ENCODE measurements at places on chromosomes 1 and 21.

DNA sequence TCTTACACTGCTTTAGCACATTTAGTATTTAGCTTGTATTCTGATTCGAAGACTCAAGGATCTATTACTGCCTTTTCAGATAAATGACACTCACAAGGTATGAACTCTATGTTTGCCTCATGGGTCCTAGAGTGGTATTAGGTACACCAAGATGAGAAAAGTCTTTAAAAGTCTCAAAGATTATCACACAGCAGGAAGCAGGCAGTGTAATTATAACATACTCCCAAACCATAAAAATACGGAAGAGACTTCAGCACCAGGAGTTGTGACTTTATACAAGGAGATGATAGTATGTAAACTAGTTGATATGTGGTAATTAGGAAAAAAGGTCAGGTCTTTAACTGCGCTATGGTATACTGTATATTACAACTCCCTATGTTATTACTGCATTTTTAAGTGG, 11.2 kb upstream of the RCSD1 start:
- no peak for DNase-seq

DNA sequence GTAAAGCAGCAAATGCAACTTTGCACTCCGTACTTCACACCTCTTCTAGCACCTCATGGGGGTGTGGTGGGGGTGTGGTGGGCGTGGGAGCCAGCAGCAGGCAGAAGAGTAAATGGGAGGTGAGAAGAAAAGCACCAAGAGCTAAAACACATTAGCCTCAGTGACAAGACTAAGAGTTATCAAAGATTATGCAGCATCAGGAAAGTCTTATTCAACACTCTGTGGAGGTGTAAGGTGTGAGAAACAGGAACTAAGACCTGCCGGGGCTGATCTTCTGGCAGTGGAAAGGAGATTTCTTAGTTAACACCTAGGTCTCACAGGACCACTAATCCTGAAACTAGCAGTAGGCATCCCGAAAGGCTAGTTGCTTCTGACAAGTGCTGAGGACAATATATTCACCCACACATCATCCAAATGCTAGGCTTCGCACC, 9.9 kb downstream of the TGFBR3 start:
- DNase-seq = peak; percentile 40

- peak; percentile 32 for DNase-seq
These were observed 4.4 kb upstream of the BARHL2 start for GRCh38 chr1:90721210-90722194.

GRCh38 chr1:236370420-236370819, 23.7 kb upstream of the EDARADD start:
- no peak for DNase-seq

DNA sequence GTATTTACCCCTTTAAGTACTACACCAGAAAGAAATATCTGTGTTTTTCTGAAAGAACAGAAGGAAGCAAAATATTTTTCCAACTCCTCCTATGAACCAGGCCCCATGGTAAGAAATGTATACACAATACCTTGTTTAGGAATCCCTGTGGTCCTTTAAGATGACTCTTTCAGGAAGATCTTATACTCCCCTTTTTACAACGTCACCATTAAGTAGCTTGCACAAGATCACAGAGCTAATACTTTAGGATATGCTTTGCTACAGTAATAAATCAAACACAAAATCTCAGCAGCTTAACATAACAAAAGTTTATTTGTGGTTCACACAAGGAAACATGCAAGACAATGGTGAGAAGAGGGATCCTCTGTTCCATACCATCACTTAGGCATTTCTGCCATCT, 8.8 kb upstream of the LAMB3 start:
- no peak for DNase-seq

GRCh38 chr1:109880971-109881894, 29.4 kb upstream of the CSF1 start:
- no peak for DNase-seq

DNA sequence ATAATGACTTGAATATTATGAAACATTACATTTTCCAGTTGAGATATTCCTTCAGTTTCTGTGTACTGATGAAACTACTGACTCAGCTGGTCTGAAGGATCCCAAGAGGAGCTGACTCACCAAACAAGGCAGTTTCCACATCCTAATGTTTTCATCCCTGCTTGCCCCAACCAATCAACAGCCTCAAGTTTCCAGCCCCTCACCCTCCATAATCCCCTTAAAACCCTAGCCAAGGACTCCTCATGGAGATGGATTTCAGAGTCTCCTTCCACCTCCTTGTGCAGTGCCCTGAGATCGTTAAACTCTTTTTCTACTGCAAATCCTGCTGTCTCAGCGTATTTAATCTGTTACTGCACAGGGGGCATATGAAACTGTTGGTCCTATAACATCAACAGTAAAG, 83.1 kb upstream of the HAO2 start:
- DNase-seq = no peak

- DNase-seq = no peak
These were observed 1.1 kb downstream of the IKBKE start for GRCh38 chr1:206471415-206471801.

DNA sequence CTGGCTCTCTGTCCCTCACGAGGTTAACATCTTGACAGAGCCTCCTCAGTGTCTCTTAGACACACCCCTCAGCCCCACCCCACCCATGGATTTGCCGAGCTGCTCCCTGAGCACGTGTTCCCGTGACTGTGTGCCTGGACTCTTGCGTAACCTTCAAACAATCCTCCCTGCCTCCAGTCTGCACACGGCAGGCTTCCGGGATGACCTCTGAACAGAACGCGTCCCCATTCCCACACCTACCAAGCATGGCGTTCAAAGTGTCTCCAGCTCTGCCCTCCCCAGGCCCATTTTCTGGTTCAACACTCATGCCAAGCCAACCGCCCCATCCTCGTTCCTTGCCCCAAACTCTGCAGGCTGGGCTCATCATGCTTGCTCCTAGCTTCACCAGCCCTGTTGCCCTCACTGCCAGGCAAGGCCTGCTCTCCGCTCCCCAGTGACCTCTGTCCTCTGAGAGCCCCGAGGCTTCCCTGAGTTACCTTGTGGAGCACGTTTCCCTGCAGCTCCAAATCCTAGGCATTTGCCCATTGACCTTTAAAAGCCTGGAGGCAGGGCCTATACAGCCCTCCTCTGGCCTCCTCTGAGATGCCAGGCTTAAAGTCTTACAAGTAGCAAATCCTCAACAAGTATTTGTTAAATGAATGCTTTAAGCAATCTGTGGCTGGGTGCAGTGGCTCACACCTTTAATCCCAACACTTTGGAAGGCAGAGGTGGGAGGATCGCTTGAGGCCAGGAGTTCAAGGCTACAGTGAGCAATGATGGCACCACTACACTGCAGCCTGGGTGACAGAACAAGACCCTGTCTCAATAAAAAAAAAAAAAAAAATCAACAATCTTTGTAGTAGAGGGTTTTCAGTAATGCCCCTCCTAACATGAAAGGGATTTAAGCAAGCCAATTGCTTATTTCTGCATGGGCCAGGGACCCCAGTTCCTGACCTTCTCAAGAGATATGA, 5.0 kb downstream of the AGT start:
- no peak for DNase-seq

GRCh38 chr1:201916649-201917249, 28.1 kb downstream of the SHISA4 start:
- DNase-seq = no peak

DNA sequence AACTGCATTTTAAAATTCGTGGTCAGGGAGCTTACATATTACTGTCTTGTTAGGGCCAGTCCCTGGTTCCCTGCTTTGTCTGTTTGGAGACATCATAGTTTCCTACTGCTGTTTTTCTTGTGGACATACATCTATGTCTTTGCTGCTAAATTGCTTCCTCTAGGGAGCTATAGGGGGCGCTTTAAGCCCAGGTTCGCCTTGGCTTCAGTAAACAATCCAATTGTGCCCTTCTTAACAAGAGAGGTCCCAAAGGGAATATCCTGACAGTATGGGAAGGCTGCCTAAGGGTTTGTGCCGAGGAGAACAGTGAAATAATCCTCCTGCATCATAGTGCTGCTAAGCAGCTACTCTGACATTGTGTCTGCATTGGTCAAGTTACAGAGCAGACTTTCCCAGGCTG, 112.5 kb downstream of the USH2A start:
- DNase-seq = no peak

DNA sequence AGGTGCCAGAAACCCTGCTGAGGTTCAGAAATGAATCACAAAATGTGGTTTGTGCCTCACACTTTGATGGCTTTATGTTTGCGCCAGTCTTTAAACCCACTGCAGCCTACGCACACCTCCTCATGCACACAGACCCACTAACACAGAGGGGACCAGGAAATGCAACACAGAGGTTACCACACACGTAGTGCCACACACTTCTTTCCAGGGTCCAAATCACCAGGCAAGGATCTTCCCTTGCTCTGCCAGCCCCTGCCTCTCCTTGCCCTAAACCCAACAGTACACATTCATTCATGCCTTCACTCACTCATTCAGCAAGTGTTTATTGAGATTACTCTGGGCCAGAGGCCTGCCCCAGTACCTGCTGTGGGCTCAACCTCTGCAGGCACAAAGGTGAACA, 17.5 kb downstream of the MAB21L3 start:
- peak; percentile 76 for DNase-seq

DNA sequence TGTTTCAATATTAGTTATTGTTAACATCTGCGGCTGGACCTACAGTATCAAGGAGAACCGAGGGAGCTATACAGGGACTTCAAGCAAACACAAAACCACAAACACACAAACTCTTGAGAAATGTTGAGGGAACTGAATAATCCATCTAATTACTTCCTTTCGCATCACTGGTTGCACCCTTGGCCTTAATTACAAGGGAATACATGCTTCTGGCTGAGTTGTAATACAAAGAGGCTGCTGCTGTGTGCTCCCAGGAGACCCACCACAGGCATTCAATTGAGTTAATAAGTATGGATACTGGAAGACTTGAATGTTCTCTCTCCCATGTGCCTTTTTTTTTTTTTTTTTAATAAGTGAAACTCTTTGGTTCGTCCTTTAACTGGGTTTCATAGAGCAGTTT, 16.8 kb upstream of the SMYD2 start:
- DNase-seq = no peak

DNA sequence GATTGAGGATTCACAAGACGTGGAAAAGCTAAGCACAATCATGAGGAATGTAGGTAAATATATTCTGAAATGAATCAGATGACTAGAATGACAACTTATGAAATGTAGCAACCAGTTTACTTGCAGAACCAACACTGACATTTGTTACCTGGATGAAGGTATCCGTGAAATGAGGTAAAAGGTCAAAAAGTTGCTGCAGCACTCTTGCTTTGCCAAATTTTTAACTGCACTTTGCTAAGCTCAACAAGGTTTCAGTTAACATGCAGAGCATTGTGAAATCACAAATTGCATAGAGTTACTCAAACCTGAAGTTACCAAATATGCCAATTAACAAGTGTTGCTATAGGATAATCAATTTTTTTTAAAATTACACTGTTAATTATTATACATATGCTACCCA, 1280.1 kb downstream of the KCNT2 start:
- DNase-seq = no peak

GRCh38 chr1:92504291-92505014, 17.7 kb upstream of the GFI1 start:
- no peak for DNase-seq

DNA sequence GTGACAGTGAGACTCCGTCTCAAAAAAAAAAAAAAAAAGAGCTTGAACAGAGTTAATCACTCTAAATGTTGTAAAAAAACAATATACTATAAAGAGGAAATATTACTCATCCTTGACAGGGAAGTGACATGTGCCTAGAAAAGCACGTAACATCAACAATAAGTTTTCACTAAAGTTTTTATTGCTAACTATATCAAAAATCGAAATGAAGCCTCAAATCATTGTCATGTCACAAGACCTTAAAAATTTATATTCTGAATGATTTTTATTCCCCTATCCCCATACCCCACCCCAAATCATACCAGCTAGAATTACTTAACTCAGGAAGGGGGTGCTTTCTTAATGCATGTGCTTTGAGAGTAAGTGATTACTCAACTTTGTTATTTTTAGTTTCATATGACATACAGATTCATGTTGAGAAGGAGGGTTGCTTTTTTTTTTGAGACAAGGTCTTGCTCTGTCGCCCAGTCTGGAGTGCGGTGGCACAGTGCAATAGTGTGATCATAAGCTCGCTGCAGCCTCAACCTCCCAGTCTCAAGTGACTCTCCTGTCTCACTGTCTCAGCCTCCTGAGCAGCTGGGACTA, 53.6 kb upstream of the MUTYH start:
- no peak for DNase-seq

GRCh38 chr1:88726697-88727096, 42.6 kb downstream of the PKN2 start:
- no peak for DNase-seq

DNA sequence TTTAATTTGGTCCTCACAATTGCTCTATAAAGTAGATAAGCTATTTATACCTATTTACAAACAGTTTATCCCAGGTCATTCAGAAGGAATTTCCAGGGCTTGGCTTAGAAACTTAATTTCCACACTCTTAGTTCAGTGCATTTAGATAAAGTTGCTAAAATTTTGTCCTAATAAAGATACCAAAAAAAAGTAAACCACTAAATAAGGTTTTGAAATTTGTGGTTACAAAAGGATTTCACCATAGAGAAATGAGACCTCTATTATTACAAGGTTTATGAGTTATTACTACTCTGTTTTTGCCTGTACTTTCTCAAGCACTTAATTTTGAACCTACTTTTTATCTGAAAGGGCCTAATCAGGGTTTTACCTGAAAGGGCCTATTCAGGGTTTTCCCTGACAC, 22.4 kb downstream of the PTPN22 start:
- no peak for DNase-seq

DNA sequence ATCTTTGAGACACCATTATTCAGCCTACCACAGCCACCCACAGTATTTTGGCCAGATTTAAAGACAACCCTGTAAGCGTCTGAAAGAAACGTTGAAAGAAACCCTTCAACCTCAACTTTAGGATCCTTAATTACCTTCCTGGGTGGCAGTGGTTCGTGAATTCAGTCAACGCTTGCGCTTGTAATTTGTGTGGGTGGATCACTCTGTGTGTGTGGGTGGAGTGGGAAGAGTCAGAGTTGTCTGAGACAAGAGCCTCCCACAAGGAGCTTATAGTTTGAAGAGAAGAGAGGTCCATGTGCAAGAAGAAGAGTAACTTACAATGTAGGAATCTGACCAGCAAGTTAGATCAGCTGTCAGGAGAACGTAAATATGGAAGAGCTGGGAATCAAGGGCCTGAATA, 8.4 kb downstream of the COQ8A start:
- no peak for DNase-seq

GRCh38 chr1:60866917-60867531, 215.3 kb upstream of the NFIA start:
- no peak for DNase-seq

GRCh38 chr1:86089765-86090164, 66.8 kb downstream of the COL24A1 start:
- no peak for DNase-seq

GRCh38 chr1:243336163-243336562, 80.3 kb downstream of the SDCCAG8 start:
- DNase-seq = no peak
